ENCODE measurements at places on chromosomes 4 and X. TPM values are rescaled to one million over a fixed set of nuclear protein-coding genes. Genes with fewer than 3 reads are reported as not detected.

NUP54 gene
- polyA plus RNA-seq: 103 TPM

SMARCA5 gene
- 258 TPM for polyA plus RNA-seq

ARMCX2 gene
- polyA plus RNA-seq: 96.4 TPM

ARL9 gene
- polyA plus RNA-seq: 0.55 TPM

DNAAF6 gene
- polyA plus RNA-seq: 1.2 TPM

F9 gene
- not detected for polyA plus RNA-seq

ERAS gene
- 0.28 TPM for polyA plus RNA-seq

FABP2 gene
- polyA plus RNA-seq: not detected

SPIN3 gene
- polyA plus RNA-seq: 28.5 TPM

STOX2 gene
- polyA plus RNA-seq: 18.0 TPM

USP51 gene
- 10.6 TPM for polyA plus RNA-seq

NHSL2 gene
- polyA plus RNA-seq: 6.2 TPM

GPR34 gene
- polyA plus RNA-seq: 9.1 TPM

MXD4 gene
- 76.5 TPM for polyA plus RNA-seq

DAPP1 gene
- polyA plus RNA-seq: 2.8 TPM

GLRA3 gene
- polyA plus RNA-seq: not detected

ATOH1 gene
- polyA plus RNA-seq: not detected

SPANXN4 gene
- not detected for polyA plus RNA-seq

SPANXA1 gene
- not detected for polyA plus RNA-seq

SLC39A8 gene
- polyA plus RNA-seq: 7.3 TPM

KLHL5 gene
- 31.3 TPM for polyA plus RNA-seq

EGF gene
- 1.4 TPM for polyA plus RNA-seq

DMP1 gene
- polyA plus RNA-seq: not detected

IQSEC2 gene
- 14.4 TPM for polyA plus RNA-seq

RNF150 gene
- 12.6 TPM for polyA plus RNA-seq

PWWP3B gene
- 4.4 TPM for polyA plus RNA-seq

PRR32 gene
- polyA plus RNA-seq: not detected

PAGE2B gene
- not detected for polyA plus RNA-seq

ARHGEF9 gene
- polyA plus RNA-seq: 38.3 TPM

WWC2 gene
- 52.9 TPM for polyA plus RNA-seq

ZMAT1 gene
- polyA plus RNA-seq: 31.8 TPM

PAGE5 gene
- polyA plus RNA-seq: not detected

TRIM60 gene
- polyA plus RNA-seq: not detected

RASL11B gene
- polyA plus RNA-seq: 29.0 TPM

MGAT4D gene
- not detected for polyA plus RNA-seq

C4orf50 gene
- polyA plus RNA-seq: 0.01 TPM

CXCL11 gene
- 0.26 TPM for polyA plus RNA-seq

CCDC120 gene
- 17.7 TPM for polyA plus RNA-seq

ERVMER34-1 gene
- 3.2 TPM for polyA plus RNA-seq

All from right lung (tissue), 10 donors.